ENCODE measurements at places on chromosomes 4 and X.

DNA sequence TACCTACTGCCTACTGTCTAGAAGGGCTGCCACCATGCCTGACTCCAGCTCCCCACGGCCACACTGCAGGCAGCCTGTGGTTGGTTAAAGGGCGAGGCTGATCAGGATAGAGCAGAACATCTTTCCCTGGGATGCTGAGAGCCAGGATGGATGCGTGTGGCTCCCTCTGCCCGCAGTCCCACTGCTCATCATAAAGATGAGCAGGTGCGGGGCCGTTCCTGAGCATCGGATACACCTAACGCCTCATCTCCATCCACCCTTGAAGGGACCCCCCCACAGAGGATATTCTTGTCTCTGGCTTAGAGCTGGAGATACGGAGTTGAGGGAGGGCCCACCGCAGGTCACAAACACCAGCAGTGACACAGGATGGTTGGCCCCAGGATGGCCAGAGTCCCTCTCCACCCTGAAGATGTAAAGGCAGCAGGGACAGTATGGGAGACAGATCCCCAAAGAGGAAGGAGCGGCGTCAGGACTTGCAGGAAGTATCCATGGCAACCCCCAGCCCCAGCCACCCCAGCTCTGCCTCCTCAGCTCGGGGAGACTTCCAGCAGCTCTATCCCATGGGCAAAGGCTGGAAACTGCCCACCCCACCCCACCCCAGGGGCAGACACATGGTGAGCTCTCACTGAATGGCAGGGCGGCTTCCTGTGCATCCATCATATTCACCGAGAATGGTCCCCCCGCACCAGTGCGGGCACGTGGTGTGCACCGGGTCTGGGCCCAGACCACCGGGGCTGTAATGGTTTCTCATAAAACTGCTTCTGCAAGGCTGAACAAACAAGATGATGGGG is 19.3 kb downstream of the PPP2R2C start:
- DNase-seq: no peak

- no peak for DNase-seq
Observed at GRCh38 chr4:168797738-168798375, 212.2 kb downstream of the CBR4 start.

DNA sequence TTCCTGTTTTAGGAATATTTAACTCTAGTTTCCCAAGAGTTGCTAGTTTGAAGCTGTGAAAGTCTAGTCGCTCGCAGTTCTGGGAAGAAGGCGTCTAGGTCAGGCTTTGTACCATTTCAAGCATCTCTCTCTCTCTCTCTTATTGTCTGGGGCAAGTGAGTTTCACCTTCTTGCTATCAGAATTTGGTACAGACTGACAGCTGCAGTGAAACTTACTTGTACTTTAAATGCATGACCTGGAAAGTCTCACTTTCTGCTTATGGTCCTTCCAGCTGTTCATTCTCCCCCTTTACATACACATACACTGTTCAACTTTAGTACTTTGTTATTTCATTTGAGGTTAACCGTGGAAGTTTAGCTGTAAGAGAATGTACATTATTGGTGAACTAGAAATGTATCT is 4.4 kb downstream of the FRMPD4 start:
- DNase-seq: no peak

DNA sequence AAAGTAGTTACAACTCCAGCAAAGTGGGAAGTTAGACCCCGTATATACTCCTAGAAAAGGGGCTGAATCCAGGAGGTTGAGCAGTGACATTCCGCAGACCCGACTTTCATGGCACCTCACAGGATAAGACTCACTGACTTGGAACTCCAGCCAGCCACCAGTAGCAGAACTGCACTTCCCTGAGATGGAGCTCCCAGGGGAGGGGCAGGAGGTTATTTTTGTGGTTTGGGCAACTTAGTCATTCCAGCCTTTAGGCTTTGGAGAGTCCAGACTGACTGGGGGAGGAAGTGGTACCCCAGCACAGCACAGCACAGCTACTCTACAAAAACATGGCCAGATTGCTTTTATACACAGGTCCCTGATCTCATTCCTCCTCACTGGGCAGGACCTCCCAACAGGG is 319.1 kb downstream of the PCDH19 start:
- no peak for DNase-seq

DNA sequence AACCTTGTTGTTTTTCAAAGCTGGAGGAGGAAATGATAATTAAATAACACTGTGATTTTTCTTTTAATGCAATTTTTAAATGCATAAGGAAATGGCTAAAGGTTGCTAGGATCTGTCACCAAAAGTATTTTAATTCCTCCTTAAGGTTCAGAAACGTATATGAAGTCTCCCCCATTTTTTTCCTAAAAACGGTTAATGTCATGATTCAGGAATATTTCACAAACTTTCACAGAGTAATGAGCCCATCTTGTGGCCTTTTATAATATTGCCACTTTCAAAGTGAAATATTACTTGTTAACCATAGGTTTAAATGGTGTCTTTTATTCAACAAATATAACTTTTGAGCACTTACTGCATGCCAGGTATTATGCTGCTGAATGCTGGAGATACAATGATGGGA is 99.5 kb upstream of the USP38 start:
- no peak for DNase-seq

GRCh38 chrX:70916754-70917153 is 8.2 kb upstream of the TEX11 start:
- no peak for DNase-seq

- no peak for DNase-seq
Observed at GRCh38 chr4:3773552-3774001, 7.4 kb downstream of the ADRA2C start.

DNA sequence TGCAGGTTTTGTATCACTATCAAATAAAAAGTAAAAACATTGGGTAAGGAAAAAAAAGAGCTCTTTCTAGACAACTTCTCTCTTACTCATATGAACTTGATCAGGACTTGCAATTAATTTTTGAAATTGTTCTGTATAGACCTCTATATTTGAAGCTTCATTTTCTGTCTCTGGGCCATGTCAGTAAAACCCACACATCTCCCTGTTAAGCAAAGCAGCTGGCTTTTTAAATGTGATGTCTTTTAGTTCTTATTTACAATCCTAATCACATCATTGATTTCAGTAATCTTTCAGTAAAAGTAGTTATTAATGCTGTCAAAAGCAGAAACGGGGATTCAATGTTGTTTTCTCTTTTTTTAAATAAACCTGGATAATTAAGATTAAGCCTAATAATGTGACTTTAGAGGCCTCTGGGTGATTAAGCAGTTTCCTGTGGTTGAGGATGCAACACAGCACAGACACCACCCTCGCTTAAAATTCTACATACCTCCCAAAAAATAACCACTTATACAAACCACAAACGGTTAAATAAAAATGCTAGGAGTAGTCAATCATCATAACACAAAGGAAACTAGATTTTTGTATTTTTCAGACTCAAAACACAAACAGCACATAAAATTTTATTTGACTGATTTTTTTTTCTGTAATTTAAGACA is 5.2 kb upstream of the PCDH10 start:
- DNase-seq: no peak

DNA sequence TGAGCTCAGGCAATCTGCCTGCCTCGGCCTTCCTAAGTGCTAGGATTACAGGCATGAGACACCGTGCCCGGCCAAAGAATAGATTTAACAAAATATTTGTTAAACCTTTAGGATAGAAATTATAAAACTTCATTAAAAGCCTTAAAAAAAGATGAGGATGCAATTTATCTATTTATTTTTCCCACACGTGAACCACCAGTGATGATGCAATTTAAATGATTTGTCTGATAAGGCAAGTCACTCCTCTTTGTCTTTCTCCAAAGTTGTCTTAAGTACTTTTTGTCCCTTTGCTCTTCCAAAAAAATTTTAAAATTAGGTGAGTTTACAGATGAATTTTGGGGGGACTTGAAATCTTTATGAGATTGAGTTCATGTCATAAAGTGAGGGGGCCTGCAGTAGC is 58.2 kb downstream of the SLC34A2 start:
- no peak for DNase-seq

DNA sequence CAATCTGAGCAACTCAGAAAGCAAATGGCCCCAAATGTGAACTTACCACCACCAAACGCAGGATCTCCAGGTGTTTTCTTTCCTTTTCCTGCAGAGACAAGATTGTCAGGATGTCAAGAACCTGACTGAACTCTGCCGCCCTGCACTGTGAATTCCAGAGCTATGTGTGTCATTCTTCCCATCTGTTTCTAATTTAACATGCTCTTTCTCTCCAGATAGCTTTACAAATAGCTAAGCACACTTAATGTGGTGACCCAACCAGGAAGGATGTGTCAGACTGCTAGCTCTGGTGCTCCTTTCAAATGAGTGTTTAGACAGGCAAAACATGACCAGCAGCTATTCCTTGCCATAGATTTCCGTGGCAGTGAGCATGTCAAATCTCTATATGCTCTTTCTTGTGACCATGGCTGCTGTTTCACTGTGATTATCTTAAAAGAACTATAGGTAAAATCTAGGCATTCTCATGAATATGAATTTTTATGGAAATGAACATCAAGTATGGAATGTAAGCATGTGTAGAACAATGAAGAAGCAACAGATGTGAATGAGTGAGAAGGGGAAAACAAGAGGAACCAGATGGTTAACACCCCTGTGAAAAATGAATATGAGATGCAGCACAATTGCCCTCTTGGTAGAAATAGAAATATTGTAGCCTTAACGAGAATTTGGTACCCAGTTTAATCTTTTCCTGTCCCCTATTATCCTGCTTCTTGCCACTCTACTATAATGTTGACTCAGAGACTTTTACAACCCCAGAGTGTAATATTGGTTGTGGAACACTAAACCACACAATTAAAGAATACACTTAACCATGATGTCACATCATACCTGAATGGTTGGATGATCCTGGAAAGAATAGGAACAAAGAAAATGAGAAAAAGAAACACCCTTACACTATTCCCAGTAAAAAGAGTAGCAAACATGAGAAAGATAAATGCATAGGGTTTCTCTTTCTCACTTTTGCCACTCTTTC is 247.8 kb upstream of the DKK2 start:
- no peak for DNase-seq

GRCh38 chr4:184273166-184274147 is 55.8 kb upstream of the ENPP6 start:
- DNase-seq: no peak

- DNase-seq: no peak
Observed at GRCh38 chrX:39519030-39519488, 578.7 kb downstream of the BCOR start.

DNA sequence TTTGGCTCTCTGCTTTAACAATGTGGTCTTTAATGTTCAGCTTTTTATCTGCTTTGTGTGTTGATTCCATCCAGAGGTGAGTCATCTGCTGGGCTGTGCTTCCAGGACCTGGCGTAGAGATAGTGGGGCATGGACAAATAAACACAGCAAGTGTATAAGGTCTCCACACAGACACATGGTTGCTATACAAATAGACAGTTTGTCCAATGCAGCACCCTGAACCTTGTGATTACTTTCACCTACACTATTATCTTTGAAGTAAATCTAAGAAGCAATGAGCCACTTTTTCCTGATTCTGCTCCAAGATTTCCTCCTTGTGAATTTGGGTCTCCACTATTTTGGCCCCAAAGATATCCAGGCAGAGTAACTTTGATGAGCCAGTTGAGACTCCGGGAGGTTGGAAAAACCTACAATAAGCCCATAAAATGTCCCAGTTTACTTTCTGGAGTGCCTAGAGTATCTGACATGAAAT is 12.1 kb downstream of the PPARGC1A start:
- no peak for DNase-seq

DNA sequence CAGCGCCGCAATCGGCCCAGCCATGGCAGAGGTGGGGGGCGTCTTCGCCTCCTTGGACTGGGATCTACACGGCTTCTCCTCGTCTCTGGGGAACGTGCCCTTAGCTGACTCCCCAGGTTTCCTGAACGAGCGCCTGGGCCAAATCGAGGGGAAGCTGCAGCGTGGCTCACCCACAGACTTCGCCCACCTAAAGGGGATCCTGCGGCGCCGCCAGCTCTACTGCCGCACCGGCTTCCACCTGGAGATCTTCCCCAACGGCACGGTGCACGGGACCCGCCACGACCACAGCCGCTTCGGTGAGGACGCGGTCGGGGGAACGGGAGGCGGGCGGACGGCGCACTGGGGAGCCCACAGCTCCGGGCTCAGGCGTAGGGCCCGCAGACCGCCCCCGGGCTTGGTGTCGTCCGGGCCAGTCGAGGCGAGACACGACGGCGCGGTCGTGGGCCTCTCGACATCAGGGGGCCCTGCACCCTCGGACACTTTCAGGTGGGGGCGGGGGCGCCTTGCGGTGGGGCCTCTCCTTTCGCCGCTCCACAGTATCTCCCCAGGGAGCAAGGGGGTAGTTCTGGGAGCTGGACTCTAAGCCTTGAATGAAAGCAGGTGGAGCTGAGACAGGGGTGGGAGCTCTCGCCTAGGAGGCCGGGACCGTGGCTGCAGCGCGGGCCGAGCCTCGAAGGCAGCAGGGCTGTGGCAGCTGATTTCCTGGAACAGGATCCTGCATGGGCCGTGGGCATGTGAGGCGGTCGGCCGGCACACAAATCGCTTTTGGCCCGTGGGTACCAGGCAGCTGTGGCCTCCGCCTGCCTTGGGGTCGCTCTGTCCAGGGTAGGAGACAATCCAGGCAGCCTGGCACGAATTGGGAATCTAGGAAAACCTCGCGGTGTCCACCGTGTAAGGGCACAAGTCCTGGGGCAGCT is 722 bp downstream of the FGF16 start:
- no peak for DNase-seq

DNA sequence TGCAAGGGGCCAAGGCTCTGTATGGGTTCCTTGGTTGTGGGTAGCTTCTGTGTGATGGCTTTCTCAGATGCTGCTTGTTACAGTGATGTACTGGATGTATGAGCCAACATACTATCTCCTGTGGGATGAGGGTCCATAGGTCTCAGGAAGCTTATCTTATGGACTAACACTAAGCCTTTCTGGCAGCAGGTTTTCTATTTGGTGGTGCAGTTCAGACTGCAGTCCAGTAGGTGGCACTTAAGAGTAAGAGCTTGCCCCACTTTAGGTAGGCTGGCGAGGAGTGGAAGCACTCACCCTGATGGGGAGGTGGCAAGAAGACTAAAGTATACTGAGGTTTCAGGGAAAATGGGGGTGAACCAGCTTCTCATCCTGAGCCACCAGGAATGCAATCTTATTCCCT is 306.7 kb upstream of the MAOA start:
- DNase-seq: no peak

GRCh38 chr4:166229799-166230198 is 356.8 kb downstream of the TLL1 start:
- no peak for DNase-seq

GRCh38 chr4:185711726-185712125 is 100.3 kb downstream of the SORBS2 start:
- DNase-seq: no peak

DNA sequence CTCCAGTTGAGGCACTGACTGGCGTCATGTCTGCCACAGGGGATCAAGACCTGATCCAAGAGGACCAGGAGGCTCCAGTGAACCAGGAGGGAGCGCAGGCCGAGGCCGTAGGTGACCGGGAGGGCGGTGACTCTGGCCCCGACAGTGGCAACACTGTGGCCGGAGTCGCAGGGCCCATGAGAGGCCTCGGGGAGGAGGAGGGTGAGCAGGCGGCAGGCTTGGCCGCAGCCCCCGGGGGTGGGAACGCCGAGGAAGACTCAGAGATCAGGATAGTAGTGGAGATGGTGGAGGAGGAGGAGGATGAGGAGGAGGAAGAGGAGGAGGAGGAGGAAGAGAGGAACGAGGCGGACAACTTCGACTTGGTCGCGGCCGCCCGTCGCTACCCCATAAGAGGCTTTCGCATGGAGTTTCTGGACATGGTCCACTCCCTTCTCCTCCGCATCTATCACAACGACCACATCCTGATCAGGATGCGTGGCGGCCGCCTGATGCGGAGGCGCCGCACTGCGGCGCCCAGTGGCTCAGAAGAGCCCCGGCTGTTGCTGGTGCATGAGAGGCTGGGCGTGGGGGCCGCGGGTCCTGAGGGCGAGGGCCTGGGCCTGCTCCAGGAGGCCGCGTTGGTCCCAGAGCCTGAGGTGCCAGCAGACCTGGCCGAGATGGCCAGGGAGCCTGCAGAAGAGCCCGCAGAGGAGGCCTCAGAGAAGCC is 560 bp downstream of the CT47C1 start:
- no peak for DNase-seq
